Stimulated activated CD8-positive, alpha-beta memory T cell treated with anti-CD3 and anti-CD28 coated beads, Interleukin-4, amount 100 ng/mL, for 1 hour (primary cell): ENCODE measurements at places on chromosomes 3 and 15.

GRCh38 chr3:126537730-126538281 lies 13.9 kb downstream of the CHST13 start:
- DNase-seq = no peak

DNA sequence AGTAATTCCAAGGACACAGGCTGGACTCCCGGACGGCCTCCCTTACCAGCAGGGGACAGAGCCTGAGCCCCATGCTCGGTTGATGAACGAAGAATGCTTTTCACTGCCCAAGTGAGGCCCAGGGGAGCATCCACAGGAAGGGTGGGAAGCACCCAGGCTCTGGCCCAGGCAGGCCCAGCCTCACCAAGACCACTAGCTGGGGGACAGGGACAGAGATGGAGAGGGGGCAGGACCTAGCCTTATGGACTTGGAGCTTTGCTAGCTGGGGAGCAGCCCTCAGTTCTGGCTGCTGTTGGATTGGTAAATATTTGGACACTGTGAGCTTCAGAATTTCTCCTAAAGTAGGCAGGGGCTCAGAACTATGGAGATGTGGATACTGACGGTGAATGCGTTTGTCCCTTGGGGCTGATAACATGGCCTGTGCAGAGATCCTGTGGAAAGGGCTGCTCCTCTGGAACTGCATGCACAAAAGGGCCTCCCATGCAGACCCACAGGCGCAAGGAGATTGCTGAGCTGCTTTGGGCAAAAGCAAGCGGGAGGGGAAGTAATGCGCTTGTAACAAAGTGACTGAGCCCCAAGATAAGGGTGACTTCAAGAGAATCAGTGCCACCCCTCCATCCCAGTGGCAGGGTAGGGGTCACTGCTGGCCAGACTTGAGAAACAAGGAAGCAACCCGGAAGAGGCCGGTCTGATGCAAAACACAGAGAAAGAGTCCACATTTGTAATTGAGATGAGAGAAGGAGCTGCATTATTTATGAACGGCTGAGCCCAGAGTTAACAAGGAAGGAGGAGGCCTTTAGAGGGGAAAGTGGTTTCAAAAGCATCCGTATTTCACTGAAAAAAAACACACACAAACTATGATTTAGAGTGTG lies 70.1 kb upstream of the MEF2A start:
- no peak for DNase-seq

- no peak for DNase-seq
Measured at GRCh38 chr3:60703956-60704736, 547.1 kb downstream of the FHIT start.

DNA sequence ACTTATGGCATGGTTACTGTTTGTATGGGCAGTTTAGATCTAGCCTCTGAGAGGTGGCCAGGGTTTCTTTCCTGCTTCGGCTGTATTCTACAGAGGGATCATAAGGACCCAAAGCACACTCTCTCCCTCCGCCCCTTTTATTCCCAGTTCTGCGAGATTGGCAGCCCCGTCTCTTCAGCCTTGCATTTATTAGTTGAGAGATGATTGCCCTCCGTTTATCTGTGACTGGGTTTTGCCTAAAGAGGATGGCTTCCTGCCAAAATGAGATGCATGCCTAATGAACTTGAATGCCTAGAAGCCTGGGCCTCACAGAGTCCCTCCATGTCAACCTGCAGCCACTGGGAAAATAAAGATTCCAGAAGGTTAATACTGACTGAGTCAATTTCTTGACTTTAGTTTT lies 97.1 kb upstream of the CHL1 start:
- DNase-seq = no peak

- DNase-seq = no peak
Measured at GRCh38 chr15:49435174-49435573, 12.1 kb downstream of the FGF7 start.

GRCh38 chr3:188531210-188531609 lies 377.3 kb downstream of the LPP start:
- no peak for DNase-seq

DNA sequence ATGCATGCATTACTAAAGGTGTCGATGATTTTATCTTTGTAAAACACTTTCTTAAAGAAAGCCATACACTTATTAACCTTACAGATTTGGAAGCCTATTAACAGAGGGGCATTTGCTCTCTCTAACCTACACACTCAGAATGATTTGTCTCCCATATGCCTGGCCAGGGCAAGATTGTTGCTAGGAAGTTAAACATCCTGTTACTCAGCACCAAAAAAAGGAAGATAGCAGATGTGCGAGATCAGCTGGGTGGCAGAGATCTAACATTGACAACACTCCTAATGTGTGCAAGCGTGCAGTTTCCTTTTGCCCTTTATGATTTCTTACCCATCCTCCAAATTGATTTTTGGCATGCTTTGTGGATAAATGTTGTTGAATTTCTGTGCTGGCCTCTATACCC lies 73.9 kb upstream of the TMEM108 start:
- no peak for DNase-seq

- no peak for DNase-seq
Measured at GRCh38 chr15:91476861-91477260, 376.6 kb upstream of the SLCO3A1 start.
